Karpas-422 (cell line): ENCODE measurements at places on chromosomes 5 and 9.

GRCh38 chr9:34124926-34125325, 1.6 kb downstream of the DCAF12 start:
- DNase-seq = peak; percentile 45

GRCh38 chr5:156532921-156533320, 206.0 kb downstream of the SGCD start:
- DNase-seq = no peak

DNA sequence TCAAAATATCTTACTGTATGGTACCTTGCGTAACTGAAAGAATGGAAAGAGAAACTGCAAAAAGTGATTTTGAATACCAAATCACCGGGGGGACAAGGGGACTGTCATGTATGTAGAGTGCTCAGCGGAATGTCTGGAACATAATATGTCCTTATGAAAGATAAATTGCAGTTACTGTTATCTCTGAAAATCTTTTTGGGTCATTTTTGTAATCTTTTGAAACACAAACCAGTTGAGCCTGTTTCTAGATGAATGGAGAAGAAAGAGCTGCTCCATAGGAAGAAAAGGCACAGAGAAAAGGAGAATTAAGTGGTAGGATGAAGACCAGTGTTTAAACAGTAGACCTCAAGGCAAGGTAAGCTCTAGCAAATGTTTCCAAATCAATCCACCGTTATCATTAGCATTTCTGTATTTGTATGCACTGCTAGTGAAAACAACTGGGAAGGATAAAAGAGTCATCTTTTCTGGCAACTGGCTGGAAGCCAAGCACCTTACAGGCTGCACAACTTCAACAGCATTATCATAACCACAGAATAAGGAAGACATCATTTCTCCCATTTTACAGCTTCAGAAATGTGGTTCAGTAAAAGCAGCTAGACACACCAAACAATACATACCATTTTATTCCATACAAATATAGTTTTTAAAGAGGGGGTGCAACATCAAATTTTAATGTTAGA, 158.5 kb downstream of the TRPM3 start:
- no peak for DNase-seq

DNA sequence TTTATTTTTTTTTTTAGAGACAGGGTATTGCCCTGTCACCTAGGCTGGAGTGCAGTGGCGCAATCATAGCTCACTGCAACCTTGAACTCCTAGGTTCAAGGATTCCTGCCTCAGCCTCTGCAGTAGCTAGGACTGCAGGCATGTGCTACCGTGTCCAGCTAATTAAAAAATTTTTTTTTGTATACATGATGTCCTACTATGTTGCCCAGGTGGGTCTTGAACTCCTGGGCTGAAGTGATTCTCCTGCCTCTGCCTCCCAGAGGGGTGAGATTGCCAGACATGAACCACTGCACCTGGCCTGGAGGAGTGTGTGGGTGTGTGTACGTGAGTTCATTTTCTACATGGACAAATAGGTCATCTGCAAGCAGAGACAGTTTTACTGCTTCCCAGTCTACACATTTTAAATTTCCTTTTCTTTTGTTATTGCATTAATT, 33.8 kb downstream of the JMY start:
- DNase-seq = no peak

DNA sequence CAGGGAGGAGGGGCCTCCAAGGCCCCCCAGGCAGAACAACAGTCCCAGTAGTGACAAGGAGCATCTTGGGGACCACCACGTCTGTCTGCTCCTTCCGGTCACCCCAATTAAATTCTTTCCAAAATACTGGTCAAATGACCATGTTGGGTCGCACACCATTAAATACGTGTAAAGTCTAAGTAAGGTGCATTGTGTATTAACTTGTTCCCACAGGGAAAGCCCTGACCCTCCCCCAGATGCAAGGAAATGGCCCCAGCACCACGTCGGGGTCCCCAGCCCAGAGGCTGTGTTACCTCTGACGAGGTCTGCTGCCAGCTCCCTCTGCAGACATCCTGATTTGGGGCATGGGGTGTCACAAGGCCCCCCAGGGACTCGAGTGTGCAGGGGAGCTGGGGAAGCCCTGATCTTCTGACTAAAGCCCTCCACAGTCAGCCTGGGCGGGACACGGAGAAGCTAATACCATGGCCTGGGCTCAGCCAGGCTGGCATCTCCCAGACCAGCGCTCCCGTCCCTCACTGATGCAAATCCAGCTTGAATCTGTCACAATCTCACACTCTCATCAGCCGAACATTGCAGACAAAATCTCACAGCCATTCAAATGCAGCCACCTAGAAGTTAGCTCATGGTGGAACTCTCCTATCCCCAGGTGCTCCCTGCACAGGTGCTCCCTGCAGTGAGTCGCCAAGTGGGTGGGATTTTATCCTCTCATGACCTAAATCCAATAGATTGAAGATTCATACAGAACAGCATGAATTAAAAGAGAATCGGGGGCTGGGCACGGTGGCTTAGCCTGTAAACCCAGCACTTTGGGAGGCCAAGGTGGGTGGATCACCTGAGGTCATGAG, 13.6 kb downstream of the TERT start:
- DNase-seq = no peak

DNA sequence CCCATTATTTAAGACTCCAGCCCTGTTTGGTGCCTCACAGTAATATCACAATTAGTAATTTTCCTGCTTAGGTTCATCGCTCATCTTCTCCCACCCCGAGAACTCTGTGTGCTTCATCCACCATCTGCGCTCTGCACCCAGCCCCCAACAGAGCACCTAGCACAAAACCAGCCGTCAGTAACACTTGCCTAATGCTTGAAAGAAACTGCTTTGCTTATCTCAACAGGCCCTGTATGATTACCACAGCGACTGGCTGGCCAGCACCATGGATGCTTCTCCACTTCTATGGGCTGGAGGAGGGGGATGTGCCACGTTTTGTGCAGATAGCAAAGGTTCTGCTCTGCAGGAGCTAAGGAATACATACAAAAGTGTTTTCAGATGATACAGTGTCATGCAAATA, 166.8 kb downstream of the SPOCK1 start:
- DNase-seq = no peak

GRCh38 chr9:119240546-119240945, 128.7 kb downstream of the BRINP1 start:
- DNase-seq = no peak

DNA sequence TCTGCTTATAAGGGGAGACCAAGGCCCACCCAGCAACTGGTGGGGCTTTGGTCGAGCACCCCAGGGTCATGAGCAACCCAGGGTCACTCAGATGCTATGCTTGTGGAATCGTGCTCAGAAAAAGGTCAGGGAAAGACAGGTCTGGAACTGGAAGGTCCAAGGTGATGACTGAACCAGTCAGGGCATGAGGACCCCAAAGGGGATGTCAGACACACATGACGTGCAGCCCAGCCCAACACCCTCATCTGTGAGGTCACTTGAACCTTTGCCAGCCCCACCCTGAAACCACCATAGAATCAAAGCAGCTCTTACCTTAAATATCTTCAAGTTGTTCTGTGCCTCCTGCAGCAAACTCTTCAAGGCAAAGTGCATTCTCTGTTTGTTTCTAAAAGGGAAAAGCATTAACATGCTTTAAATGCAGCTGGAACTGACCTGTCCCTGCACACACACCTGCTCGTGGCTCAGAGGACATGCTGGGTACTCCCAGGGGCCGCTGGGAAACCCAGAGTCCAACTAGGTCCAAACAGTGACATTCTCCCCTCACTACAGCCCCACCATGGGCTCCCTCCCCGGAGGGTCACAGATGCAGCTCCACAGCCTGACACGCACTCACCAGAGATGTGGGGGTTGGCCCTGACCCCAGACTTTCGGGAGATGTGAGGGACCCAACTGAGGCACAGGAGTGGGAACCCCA, 29.4 kb downstream of the IPPK start:
- DNase-seq = no peak

DNA sequence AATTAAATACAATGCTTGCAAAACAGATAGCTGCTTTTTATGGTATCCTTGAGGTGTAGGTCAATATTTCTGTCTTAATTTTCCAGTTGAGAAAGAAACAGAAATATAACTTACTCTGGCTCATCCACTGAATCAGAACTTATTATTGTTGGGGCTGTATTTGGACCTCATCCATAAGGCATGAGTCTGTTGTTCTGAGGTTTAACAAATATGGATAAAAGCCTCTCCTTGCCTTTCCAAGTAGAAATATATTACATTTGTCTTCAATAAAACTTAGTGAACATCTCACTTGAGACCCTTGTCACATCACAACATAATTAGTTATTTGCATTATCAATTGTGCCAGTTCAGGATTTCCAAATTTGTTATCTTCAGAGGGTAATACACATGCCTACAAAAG, 525.8 kb downstream of the AGTPBP1 start:
- no peak for DNase-seq

DNA sequence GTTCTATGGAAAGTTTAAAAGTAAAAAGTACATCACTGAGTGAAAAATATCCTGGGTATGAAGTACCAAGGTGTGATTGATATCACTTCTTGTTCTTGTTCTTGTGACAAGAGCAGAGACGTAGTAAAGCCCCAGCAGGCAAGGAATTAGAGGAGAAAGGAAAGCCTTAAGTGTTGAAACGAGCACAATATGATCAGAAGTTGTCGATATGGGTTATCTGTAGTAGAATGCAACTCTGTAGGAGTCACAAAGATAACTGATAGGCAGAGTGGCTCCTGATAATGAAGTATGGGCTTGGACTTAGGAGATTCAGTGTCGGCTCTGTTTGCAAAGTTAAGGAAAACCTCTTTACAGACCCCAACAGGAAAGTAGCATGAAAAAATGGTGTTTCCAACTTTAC, 1179.1 kb downstream of the DTWD2 start:
- no peak for DNase-seq

- DNase-seq = no peak
These were observed 9.9 kb downstream of the S100Z start for GRCh38 chr5:76859591-76860247.

DNA sequence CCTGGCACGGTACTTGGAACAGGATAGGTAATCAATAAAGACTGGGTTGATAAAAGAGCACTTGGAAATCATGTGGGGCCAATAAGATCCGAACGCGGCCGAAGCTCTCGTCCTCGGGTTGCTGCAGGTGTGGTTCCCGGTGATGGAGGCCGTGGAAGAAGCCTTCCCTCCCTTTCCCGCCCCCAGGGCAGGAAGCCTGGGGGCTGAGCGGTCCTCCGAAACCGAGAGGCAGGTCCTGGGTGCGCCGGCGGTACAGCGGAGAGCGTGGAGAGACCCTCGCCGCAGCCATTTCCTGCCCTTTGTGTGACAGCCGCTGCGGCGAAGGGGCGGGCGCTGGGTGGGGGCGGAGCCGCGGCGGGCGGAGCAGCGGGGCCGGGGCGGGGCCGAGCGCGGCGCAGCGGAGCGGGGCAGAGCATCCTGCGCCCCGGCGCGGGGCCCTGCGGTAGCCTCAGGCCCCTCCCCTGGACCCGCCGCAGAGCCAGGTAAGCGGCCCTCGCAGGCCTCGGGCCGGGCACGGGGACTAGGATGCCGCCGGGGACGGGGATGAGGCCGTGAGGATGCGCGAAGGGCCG, at the start of gene CYFIP2:
Gene CYFIP2, plus strand, starts transcription at position 410 of the 572 bp plus-strand sequence. CDS start 19,239 bp downstream, outside the sequence.
- DNase-seq = peak; percentile 92

DNA sequence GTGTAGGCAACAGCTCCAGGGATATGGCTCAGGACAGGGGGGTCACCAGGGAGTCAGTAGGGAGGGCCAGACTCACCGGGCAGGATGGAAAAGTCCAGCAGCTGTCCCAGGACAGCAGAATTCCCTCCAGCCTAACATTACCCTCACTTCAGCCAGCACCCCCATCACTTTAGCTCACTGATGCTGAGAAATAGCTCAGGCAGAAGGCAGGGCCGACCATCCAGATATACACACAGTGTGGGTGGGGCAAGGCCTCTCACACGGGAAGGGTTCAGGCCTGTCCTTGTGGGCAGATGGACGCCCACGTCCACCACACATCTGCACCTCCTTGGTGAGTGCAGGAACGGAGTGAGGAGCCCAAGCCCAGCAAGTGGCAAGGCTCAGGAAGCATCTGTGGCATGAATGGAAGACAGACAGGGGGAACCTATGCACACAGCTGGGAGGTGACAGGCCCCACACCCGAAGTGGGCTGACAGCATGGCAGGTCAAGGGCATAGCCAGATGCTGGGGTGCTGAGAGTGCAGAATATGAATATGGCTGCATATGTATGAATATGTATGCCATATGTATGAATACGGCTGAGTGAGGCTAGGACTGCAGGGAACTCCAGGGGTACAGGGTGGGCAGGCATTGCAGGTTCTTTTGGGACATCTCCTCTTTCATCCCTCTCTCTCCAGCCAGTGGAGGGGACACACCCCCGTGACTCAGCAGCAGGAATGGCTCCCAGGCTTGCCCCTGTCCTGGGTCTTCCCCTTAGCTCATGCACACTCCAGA, 17.0 kb downstream of the BICD2 start:
- DNase-seq = no peak

DNA sequence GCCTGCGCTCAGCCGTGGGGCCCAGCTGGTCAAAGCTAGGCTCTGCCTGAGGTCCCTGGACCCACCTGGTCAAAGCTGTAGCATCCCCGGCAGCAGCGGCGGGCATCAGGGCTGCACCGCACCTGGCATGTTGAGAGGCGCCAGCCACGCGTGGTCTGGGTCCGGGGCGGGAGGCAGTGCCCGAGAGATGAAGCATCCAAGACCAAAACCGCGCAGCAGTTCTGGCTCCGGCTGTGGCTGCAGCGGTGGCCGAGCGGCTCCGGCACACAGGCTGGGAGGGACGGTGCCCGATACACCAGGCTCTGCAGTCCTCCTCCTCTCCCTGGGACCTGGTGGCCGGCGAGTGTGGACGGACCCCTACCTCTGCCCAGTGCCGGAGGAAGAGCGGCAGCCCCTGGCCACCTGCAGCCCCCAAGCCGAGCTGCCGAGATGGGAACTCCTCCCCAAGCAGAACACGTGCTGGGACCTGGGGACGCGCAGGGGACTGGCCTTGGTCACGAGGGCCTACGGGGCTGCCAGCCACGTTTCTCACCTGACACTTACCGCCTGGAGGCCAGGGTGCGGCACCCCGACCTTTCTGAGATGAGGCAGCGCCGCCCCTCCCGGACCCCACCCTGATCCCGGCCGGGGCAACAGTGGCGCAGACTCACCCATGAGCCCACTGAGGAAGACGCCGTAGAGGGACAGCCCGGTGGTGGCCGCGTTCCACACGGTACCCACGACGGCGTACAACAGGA, 33.0 kb downstream of the SLC9A3 start:
- DNase-seq = no peak

DNA sequence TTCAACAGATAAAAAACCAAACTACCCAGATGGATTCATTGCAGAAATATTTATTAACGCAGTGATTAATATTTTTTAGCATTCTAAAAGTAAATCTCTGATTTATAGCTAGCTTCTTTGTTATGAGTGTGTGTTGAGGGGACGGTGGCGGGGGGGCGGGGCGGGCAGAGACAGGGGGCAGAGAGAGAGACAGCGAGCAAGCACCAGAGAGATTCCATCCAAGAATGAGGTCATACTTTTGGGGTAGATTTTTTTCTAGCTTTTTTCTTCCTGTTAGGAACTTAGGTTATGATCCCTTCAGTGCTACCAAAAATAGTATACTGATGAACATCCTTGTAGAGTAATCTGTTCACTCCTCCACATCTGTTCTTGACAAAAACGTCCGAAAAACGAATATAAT, 500 bp upstream of the ZNF883 start:
- no peak for DNase-seq
